CD4-positive, CD25-positive, alpha-beta regulatory T cell (primary cell): ENCODE measurements at places on chromosomes 6 and 20.
A peak's percentile ranks its signal among the peaks of the same experiment; 100 is the strongest.

- DNase-seq, result peak; percentile 99
These were observed 50.0 kb upstream of the EZR start for GRCh38 chr6:158868890-158869825.

DNA sequence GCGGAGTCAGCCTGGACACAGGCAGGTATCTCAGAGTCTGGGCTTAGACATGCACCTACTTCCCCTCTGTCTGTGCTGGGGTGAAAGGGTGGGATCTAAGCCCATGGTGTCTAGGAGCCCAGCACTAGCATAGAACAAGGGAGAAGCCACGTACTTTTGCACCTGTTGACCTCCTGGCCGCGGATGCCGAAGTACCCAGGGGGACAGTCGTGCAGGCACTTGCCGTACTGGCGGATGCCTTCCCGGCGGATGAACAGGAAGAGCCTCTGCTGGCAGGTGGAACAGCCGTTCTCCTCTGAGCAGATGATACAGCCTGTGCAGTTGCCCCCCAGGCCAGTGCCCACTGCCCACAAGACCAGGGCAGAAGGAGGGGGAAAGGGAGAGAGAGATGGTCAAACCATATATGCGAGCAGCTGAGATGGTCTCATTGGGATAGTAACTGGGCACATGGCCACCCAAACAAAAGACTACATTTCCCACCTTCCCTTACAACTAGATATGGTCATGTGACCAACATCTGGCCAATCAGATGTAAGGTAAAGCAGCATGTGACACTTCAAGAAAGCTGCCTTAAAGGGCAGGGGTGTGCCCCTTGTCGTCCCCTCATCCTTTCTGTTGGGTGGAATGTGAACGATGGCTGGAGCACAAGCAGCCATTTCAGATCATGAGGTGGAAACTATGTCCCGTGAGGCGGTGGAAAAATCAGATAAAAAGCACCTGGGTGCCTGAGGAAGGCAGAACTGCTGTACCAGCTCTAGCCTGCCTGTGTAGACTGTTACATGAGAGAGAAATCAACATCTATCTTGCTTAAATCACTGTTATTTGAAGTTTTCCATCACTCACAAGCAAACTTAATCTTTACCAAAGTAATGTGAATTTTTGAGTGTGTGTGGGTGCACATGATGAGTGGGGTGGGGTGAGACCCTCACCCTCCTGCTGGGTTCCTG is 34.0 kb downstream of the RSPO4 start:
- DNase-seq, result peak; percentile 55

GRCh38 chr6:131492932-131493573 is 80.0 kb upstream of the ARG1 start:
- no peak for DNase-seq

DNA sequence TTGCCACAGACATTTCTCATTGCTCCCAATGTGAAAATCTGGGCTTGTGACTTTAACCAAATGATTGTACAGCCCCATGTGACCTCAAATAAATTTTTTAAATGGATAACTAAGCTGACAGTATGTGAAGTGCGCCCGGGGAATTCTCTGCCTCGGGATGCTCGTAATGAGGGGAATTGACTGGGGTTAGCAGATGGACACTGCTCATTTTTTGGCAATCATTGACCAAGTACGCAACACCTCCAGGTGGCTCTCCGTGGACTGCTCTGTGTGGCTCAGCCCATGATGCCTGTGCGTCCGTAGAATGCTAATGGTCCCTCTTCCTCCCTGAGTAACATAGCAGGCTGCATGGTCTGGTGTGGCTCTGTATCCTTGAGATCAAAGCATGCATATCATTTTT is 42.4 kb downstream of the FARS2 start:
- no peak for DNase-seq

- DNase-seq, result no peak
These were observed 144.3 kb downstream of the PXDC1 start for GRCh38 chr6:3607171-3607570.

DNA sequence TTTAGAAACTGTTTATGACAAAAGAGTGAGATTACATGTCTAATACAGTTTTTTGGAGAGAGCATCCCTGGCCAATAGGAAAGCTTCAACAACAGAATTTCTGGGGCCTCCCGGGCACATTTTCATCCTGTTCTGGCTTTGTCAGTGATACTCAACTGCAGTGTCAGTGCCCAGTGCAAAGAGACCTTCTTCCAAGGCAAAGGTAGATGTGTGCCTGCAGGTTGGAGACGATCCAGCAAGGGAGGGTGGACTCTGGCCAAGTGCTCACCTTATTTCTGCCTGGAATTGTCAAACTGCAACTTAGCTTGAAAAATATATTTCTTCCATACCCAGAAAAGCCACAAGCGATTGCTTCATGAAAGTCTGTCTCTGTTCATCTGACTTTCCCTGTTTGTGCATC is 211.6 kb upstream of the SNX9 start:
- no peak for DNase-seq

- DNase-seq, result no peak
These were observed 24.6 kb downstream of the VSTM2L start for GRCh38 chr20:37927410-37928095.

GRCh38 chr6:131159578-131159977 is 24.3 kb downstream of the AKAP7 start:
- no peak for DNase-seq

DNA sequence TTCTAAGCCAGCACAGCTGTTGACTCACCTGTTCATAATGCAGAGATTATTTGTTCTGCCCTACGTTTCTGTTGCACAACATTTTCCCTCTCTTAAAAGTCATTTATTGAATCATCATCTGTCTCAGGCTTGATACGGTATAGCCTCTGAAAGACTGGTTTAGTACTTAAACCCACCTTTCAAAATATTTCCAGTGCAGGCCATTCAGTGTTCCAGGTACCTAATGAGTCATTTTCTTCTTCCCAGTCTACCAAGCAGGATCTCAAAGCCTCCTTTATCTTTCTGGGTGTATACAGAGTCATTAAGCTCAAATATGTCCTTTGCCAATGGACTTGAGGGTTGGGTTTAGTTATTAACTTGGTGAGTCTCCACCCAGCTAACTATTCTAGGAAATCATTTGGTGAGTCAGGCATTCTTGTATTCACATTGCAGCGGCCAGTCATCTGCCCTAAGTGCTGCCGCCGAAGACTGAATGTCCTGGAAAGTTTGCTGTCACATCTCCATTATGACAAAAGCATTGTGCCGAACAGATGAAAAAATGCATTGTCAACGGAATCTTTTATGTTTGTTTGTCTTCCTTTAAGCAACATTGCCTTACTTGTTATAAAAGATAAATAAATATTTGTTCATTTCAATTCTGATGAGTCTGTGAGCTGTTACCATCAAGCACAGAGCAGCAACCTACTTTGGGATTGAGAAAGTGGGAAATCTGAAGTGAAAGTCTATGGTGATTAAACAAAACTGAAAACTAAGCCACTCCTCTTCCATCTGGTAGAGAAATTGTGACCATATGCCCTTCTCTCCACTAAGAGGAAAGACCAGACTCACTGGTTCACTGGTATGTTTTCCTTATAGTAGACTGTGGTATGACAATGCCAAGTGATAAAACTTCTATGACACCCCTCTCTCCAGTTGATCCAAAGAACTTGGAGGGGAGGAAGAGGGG is 14.3 kb upstream of the FAM135A start:
- no peak for DNase-seq

DNA sequence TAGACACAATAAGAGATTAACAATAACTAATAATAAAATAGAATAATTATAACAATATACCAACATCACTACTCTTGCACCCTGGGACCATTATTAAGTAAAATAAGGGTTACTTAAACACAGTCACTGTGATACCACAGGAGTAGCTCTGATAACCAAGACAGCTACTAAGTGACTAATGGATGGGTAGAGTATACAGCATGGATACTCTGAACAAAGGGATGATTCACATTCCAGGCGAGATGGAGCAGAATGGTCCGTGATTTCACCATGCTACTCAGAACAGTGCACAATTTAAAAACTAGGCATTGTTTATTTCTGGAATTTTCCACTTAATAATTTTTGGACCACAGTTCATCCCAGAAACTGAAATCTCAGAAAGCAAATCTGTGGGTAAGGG is 80.0 kb upstream of the FUT9 start:
- DNase-seq, result no peak

GRCh38 chr6:133834472-133835170 is 54.3 kb upstream of the TCF21 start:
- DNase-seq, result no peak

- peak; percentile 66 for DNase-seq
These were observed 12.5 kb downstream of the ITPR3 start for GRCh38 chr6:33633462-33634158.

- DNase-seq, result no peak
These were observed 220.3 kb downstream of the NRN1 start for GRCh38 chr6:5786321-5786968.

- no peak for DNase-seq
These were observed 195.3 kb downstream of the UTRN start for GRCh38 chr6:144480473-144480872.

GRCh38 chr6:84508981-84509380 is 255.4 kb downstream of the TBX18 start:
- no peak for DNase-seq

GRCh38 chr6:149921361-149921760 is 1.6 kb downstream of the RAET1G start:
- no peak for DNase-seq

DNA sequence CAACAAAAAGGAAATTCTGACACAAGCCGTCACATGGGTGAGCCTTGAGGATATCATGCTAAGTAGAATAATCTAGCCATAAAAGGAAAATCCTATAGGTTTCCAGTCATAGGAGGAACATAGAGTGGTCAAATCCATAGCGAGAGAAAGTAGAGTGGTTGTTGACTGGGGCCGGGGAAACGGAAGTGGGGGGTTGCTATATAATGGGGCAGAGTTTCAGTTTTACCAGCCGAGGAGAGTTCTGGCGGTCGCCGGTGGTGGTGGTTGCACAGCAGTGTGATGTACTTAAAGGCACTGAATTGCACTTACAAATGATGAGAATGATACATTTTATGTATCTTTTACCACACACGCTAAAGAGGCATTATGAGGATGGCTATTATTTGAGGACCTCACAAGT is 4.9 kb downstream of the GPR31 start:
- DNase-seq, result no peak

DNA sequence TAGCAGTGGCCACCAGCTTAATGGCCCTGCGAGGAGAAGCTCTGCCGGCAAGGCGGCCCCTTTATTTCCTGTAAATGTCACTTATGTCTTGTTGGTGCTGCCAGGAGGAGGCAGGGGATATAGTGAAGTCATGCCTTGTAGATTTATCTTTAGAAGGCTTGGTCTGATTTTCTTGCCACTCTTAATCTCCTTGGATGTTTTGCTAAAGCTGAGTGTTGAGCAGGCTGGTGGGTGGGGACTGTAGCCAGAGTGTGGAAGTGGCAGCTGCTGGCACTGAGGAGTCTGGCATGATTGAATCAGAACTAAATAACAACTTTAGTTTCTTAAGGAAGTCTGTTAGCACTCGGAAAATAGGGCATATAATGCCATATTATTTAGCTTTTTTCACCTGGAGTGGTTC is 77.9 kb downstream of the PHF20 start:
- no peak for DNase-seq
